ENCODE measurements at places on chromosomes 13 and 19.

DNA sequence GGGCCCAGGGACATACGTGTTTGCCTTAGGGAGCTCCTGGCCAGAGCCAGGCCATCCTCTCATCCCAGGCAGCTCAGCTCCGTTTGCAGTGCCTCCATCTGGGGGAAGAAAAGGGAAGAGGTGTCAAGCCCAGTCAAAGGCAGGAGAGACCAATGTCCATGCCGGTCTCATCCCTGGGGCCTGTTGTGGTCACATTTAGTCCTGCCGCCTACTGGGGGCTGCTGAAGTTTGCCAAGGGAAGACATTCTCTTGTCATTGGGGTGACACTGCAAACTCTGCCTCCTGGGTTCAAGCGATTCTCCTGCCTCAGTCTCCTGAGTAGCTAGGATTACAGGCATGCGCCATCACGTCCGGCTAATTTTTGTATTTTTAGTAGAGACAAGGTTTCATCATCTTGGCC lies 195.2 kb downstream of the UQCRFS1 start:
- no peak for DNase-seq

- DNase-seq = no peak
Measured at GRCh38 chr13:25262261-25262660, 25.0 kb downstream of the MTMR6 start.

DNA sequence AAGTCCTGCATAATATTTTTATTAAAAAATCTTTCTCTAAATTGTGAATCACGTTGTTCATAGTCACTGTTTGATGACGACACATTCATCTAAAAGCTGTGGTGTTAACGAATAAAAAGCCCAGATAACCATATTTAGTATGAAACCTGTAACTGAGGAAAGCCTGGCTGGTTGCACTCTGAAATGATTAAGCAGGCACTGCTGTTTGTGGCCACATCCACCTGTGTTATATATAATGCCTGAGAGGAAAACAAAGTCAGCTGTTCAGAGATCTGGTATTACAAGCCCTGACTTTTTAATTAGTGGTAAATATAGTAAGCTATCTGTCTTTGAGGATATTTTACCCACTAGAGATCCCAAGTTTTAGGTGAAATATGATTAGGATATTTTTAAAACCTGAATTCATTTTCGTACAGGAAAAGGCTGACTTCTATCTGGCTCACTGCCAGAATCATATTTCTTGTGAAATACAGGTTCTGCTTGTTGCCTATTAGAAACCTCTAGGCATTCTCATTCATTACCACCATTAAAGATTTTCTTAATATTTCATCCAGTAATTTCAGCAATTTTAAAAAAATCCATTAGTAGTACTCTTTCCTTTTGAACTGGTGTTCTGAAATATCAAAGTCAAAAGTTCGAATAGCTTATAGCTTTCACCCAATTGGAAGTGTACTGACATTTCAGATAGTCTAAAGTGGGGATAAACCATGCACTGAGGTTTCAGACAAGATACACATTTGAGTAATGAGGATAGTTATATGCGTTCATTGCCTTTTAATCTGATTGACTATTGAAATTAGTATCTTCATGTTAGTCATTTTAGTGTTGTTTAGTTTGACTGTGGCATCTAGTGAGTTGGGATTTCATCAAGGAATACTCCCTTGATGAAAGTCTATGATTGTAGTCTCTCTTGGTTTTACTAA lies 79.7 kb downstream of the LMO7 start:
- no peak for DNase-seq

DNA sequence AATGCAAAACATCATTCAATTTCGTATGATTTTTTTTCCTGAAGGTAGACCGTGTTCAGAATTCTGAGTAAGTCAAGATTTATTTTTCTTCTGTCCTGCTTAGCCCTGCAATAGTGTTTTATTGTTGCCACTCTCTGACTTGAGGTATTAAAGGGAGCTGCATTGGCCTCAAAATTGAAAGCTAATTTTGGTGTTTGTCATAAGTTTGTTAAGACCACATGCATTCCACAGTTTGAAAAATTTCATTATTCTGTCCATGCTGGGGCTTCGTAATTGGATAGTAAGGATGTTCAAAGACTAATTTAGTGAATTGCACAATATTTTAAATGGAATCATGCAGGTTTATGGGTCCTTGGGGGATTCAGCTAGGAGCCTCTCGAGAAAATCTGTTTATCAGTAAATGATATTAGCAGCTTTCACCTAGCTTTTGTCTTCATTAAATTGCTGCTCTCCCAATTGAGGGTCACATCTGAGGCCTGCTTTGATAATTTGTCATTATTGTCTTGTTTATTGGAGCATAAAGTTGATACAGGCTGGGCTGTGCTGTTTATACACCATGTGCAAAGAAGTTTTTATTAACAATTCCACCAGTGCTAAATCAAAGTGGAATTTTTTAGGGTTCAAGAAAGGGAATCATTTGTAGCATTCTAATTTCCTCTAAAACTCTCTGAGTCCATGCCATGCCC lies 339.8 kb upstream of the OBI1 start:
- no peak for DNase-seq

- no peak for DNase-seq
Measured at GRCh38 chr13:110592665-110593064, 22.7 kb upstream of the NAXD start.

- DNase-seq = no peak
Measured at GRCh38 chr13:94128430-94128829, 351.1 kb downstream of the DCT start.

GRCh38 chr19:55188625-55189024 lies 8.5 kb upstream of the SYT5 start:
- no peak for DNase-seq

Data from omental fat pad (tissue), 4 donors.